GDM1 (cell line): ENCODE measurements at places on chromosomes 1 and 21.

DNA sequence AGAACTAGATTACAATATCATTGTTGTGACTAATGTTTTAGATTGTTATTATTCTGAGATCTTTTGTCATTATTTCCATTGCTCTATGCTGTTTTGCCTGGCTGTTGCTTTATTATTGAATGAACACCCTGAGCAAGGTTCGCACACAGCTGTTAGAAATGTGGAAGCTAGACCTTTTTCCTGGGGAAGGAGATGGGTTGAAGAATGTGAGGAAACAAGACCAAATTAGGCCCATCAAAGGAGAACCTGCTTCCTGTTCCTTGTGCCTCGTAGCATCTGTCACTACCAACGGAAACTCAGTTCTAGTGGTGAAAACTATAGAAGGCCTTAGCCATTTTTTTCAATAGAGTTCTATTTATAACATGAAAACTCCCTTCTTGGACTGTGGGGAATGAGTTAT lies 68.7 kb downstream of the RGL1 start:
- DNase-seq = peak; percentile 82

GRCh38 chr1:65952696-65953095 lies 160.0 kb downstream of the PDE4B start:
- DNase-seq = no peak

DNA sequence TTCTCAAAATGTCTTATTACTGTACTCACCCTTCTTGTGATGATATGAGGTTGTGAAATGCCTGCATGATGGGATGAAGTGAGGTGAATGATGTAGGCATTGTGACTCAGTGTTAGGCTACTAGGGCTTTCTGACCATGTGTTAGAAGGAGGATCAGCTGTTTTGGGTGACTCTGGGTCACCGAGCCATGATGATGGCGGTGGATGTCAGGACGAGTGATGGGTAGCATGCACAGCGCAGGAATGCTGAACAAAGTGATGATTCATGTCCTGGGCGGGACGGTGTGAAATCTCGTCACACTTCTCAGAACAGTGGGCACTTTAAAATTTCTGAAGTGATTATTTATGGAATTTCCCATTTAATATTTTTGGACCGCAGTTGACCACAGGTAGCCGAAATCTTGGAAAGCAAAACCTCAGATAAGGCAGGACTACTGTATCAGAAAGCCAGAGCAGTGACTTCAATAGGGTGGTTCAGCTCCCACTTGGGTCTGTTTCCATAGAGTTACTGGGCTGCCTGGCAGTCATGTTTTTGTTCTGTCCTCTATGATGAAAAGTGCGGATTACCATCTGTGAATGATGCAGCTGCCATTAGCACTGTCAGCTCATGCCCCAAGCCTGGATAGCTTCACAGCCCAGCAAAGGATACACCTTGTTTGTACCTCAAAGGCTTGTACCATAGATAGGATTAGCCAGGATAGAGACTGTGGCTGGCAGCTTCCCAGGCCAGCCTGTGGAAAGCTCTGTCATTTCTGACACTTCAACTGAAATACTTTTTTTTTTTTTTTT lies 26.6 kb downstream of the IL6R start:
- no peak for DNase-seq

DNA sequence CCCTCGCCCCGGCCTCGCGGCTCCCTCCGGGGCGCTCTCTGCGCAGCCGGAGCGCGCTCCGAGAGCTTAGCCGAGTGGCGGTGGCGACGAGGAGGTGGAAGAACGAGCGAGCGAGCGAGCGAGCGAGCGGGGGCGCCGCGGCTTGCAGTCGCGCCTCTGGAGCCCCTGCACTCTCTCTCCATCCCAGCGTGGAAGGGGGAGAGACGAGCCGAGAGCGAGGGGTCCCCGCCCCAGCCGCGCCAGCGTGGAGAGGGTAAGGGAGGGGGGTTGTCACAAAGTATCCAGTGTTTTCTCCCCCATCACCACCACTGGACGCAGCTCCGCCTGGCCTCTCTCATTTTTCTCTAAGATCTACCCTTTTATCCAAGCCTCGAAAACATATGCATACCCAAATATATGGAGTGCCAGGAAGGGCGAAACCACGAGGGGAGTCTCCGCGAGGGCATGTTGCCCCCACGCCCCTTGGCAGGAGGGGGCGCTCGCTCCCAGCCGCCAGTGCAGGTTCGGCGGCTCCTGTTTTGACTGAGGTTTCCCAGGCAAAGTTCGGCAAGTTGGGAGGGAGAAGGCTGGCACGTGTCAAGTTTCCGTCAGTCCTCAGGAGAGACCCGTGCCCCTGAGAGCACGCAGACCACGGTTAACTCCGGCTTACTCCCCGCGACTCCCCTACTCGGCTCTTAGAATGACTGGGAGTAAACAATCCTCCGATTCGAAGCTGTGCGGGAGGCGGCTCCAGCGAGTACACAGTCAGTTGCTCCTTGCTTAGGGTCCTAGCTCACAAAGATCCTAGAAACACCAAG lies 569 bp upstream of the DAB1 start:
- DNase-seq = no peak

DNA sequence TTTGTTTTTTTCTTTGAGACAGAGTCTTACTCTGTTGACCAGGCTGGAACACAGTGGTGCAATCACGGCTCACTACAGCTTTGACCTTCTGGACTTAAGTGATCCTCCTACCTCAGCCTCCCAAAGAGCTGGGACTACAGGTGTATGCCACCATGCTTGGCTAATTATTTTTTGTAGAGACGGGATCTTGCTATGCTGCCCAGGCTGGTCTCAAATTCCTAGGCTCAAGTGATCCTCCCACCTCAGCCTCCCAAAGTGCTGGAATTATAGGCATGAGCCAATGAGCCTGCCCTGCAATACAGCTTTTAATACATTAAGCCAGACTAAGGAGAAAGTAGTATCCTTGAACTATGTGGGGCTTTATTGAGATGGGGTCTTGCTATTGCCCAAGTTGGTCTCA lies 16.6 kb upstream of the EXOSC10 start:
- no peak for DNase-seq

DNA sequence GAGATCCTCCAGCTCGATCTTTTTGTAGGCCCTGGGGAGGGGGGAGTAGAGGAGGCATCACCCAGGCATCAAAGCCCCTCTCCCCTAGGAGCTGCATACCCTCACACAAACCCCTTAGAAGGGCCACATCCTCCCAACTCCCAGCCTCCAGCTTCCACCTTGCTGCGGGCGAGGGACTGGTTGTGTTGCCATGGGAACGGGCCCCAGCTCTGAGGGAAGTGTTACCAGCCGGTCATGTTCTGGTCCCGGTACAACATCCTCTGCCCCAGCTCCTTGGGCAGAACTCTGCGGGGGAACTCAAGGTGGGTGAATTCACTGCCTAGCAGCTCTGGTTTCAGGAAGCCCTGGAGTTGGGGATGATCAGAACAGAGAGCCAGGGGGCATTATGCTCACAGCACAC lies 4.1 kb downstream of the PPM1J start:
- no peak for DNase-seq

GRCh38 chr1:184494929-184495328 lies 108.1 kb downstream of the C1orf21 start:
- DNase-seq = no peak

DNA sequence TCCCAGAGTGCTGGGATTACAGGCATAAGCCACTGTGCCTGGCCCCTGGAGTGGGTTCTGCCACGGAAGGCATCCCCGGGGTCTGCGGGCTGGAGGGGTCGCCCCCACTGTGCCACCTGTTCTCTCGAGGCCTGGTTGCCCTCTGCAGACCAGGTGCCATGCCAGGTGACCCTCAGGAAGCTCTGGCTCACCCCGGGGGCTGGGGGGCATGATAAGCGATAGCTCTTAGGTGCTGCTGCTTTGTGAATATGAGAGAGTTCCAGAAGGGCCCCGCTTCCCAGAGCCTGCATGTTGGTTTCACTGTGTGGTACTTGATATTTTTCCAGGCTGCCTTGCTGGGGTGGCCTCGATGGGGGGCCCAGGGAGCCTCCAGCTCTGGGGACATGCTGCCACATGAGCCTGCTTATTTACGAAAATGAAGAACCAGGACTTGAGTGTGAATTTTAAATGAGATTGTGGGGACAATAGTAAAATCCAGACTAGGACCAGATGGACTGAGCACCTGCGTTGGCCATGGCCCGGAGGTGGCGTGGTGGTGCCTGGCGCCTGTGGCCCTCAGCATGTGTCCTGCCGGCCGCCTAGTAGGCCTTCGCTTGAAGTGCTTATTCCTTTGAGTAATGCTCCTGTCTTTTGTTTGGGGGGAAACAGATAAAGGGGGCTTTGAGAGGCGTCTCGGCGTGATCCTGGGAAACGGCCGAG lies 7.3 kb downstream of the SKI start:
- DNase-seq = no peak

- no peak for DNase-seq
Observed at GRCh38 chr1:182308826-182309225, 82.8 kb downstream of the GLUL start.

DNA sequence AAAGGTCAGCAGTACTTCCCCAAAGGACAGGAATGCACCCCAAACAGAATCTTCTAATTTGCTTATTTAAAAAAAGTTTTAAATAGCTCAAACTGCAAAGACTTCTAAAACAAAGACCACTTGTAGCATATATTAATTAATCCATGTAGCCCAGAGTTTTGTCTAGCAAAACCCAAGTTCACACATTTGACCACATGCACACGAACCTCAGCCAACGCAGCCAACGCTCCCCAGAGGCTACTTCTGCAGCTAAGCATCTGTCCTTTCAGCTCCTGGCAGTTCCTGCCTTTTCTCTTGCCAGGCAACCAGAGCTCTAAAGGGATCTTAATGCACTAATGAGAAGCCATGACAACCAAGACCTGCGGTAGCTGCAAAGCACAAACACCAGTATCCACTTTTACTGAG lies 89.6 kb downstream of the RERE start:
- no peak for DNase-seq

GRCh38 chr1:64398936-64399335 lies 71.0 kb upstream of the CACHD1 start:
- DNase-seq = no peak

GRCh38 chr1:6831366-6831765 lies 46.1 kb downstream of the CAMTA1 start:
- DNase-seq = no peak

GRCh38 chr1:237851210-237851845 lies 39.4 kb downstream of the ZP4 start:
- DNase-seq = no peak
